ENCODE measurements at places on chromosomes 3 and 15. TPM values are rescaled to one million over a fixed set of nuclear protein-coding genes. Genes with fewer than 3 reads are reported as not detected.

DNA sequence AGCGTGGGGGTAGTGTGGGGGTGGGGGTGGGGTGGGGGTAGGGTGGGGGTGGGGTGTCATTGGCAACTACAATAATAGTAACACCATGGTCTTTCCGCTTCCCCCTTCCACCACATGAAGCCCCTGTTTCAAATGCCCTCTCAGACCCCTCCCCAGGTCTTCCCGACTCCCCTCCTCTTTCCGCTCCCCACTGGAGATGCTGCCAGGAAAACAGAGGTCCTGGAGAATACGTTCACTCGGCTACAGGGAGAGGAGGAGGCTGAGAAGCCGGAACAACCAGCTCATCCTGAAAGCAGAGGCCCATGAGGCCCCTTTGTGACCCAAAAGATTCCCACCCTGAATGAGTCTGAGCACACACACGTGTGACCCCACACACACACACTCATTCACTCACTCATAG is 75.4 kb downstream of the CPN2 start:
- no peak for DNase-seq

DNA sequence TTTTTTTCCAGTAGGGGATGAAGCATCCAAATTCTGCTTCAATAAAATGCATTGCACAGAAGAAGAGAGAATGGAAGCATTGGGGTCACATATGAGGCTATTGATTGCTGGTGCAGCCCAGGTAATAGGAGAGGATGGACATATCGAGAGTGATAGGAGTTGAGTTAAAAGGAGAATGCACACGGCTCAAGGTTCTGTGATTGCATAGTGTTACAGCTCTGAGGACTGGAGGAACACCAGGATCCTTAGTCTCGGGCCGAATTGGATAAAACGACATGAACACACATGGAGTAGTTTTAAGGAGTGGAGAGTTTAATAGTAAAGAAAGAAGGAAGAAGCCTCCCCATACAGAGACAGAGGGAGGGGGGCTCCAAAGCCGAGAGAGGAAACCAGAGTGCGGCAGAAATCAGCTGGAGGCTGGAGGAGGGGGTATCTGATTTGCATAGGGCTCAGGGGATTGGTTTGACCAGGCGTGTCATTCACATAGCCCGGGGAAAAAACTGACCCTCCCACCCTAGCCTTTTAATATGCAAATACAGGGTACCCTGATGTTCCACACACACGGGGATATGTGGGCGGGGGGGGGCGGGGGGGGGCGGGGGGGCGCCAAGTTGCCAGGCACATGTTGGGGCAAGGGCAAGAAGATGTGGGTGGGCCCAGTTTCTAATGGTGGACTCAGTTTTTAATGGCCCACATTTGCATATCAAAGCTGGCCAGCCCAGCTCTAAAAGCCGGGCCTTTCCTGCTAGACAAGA is 156.9 kb downstream of the AGBL1 start:
- DNase-seq = no peak

DNA sequence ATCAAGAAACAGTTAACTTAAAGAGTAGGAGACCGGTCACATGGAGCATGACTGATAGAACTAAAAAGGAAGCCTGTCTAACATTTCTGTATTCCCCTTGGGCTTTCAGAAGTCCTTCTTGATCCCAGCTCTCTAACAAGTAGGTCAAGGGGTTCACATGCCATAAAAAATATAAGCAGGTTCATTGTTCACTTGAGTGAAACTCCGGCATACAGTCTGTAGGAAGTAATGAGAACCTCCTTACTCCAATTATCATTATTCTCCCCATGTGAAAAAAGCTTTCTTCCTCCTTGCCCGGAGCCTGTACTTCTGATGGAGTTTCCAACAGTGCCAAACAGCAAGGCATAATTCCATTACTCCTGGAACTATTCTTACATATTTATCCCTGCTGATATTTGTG is 242.8 kb upstream of the CNTN4 start:
- no peak for DNase-seq

The TNFSF10 gene
- 30.3 TPM for total RNA-seq

The IGDCC3 gene
- total RNA-seq = not detected

The UROC1 gene
- total RNA-seq = not detected

Measured in activated T-cell treated with anti-CD3 and anti-CD28 coated beads, Interleukin-2, amount 50 U/mL, for 72 hours (primary cell).